ENCODE measurements at places on chromosomes 3 and 15.

DNA sequence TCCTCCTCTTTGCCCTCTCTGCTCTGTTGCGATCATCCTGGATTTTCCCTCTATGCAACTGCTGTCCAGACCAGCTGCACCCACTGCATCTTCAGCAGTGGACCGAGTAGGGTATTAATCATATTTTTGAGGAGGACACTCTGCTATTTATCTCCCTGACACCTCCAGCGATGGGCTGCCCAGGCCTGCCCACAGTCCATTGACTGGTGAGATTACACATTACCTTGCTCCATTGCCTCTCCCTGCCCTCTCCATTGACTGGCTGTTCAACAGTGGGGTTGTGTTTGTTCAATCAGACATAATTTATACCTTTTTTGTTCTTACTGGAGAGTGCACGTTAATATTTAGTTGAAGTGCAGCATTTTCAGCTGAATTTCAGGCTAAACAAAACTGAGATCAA, 559.3 kb upstream of the ARRDC4 start:
- no peak for DNase-seq

GRCh38 chr3:45341876-45342275, 46.5 kb upstream of the LARS2 start:
- DNase-seq: no peak

- DNase-seq: no peak
Observed at GRCh38 chr3:7487763-7488162, 626.8 kb downstream of the GRM7 start.

DNA sequence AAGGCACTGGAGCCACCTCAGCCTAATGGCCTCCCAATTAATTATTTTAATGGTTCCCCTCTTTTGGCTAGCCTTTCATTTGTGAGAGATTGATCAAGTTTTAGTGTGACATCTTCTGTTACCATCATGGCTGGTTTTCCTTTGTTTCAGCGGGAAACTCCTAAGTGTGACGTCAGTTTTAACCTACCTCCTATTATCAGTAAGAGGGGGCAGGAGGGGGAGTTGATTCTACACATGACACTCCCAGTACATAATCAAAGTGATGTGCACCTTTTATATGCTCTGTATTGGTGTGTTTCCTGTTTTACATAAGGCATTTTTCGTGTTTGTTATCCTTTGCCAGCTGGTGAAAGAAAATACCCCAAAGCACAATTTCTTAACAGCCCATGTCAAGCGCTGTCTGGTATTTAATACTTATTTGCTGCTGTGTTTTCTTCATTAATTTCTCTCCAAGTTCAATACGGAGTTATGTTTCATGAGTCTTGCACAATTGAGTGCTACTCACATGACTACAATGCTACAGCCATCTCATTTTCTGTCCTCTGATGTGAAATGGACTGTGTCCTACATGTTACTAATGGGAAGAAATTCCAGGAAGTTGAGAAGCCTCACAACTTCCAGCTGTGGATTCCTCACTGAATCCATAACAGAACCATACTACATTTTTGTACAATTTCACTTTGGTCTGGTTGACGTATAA, 52.2 kb upstream of the POLR2M start:
- DNase-seq: peak; percentile 88

DNA sequence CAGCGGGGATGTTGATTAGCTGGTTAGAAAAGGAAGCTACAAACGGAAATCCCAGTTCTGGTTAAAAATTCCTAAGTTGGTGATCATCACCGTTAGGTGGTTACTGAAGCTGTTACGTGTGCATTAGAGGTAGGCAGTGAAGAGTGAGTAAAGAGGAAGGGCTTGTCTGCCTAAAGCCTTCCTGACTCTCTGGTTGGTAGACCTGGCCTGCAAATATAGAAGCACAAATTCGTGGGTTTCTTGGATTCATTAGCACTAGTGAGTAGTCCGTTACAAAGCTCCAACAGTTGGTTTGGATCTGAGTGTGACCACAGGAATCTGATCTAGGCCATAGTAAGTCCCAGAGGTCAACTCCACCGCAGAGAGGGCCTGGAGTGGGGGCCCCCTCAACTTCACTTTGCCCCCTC, 174.0 kb upstream of the TP63 start:
- no peak for DNase-seq

DNA sequence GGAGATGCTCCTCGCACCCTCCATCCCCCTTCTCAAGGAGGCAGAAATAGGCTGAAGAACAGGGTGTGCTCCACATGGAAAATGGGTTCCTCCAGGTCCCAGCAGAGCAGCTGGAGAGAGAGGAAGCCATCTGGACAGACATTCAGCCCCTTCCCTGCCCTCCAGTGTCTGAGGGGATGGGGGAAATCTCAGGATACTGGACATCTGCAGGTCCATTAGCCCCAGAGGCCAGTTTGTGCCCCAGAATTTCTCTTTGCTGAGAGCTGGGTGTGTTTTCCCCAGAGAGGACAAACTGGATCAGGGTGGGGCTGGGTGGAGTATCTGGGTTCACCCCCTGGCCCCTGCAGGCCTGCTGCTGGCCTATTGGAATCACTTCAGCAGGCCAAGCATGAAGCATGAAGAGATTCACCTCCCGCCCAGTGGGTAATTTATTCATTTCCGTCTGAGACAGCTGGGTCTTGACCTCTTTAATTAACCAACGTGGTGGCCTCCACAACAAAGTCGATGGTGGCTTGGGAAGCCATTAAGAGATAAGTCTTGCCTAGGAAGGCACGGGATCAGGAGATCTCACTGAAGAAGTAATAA, 4.6 kb downstream of the FAM3D start:
- DNase-seq: no peak

GRCh38 chr3:174253940-174254339, 605.2 kb upstream of the NAALADL2 start:
- DNase-seq: no peak

- peak; percentile 84 for DNase-seq
Observed at GRCh38 chr3:188294823-188295487, 141.0 kb downstream of the LPP start.

DNA sequence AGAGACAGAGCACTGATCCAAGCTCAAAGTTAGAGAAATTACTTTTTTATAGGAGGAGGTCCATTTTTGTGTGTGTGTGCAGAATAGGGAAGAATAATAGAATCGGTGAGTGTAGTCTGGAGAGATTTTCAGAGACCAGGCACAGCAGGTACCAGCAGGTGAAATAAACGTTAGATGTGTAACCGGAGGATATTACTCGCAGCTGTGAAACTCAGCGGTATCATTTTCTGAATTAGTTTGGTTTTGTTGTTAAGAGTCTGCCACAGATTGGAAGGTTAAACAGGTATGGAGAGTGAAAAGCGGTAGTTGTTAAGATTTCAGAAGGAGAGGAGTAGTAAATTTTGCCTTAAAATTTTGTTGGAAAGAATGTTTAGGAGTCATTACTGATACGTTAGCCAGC, 69.9 kb downstream of the RGMA start:
- DNase-seq: no peak

Data from adipocyte (in vitro differentiated cells).